ENCODE measurements at places on chromosomes 3 and 15. TPM values are rescaled to one million over a fixed set of nuclear protein-coding genes. Genes with fewer than 3 reads are reported as not detected.

DNA sequence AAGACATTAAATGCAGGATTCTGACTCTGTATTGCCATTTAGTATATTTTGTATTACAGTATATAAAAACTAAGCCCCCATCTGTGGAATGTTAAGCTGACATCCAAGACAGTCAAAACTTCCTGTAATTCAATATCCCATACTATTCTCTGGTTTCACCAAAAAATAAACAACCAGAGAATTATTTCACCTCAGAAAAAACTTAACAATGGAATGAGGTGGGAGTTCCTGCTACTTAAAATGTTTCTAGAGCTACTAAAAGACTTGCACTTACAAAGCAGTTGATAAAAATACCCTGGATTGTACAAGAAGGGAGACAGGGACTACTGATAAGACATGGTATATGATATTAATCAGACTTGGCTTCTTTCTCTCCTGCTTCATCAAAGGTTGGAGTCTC is 8.3 kb downstream of the ARL13B start:
- DNase-seq = no peak

- no peak for DNase-seq
Observed at GRCh38 chr15:67361100-67361499, 106.5 kb downstream of the IQCH start.

GRCh38 chr3:32018757-32019564 is 37.4 kb downstream of the ZNF860 start:
- no peak for DNase-seq

DNA sequence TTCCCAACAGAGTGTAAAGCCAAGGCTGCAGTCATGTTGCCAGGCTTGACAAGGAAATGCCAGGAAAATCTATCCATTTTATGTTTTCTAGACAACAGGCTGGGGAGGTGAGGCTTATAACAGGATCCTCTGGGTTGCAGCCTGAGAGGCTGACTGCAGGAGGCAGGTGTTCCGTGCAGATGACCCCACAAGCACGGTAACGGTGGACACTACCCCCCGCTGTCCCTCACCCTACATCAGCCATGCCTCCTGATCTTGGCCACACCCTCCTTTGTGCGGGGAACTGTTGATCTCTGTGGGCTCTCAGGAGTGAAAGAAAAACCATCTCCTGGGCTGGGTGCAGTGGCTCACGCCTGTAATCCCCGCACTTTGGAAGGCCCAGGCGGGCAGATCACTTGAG is 68.0 kb upstream of the ADPGK start:
- DNase-seq = no peak

DNA sequence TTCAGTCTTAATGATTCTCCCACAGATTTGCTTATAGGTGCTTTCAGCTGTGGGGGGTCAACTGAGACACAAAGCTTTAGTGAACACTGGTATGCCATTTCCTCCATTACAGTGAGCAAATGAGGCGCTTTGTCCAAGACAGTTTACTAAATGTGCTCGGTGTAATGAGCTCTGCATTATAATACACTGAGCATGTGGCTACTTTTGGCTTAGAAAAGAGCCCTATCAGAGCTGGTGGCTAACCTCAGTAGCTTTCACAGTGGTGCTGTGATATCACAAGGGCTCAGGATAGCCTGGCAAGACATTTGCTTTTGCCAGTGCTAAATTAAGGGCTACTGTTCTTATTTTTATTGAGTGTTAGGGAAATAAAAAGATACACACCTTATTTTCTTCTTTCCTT is 749.7 kb upstream of the ARPP21 start:
- DNase-seq = no peak

DNA sequence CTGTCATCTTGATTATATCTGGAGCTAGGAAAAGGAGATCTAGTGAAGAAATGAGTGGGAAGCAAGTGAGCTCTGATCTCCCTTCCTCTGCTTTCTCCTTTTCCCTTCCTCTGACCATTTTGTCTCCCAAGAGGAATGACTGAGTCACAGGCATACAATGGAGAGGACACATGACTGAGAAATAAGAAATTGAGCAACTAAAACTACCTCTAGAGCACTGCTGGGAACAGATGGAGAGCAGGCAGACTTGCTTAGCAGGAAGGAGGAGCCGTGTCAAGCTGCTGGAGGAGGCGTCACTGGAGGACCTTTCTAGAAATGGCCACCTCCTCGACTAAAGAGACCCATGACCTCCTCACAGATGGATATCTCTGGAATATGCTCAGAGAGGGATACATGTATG is 66.9 kb upstream of the MYO5C start:
- DNase-seq = no peak

- no peak for DNase-seq
Observed at GRCh38 chr15:37339437-37339836, 239.1 kb upstream of the MEIS2 start.

- no peak for DNase-seq
Observed at GRCh38 chr15:42611532-42611931, 36.1 kb downstream of the STARD9 start.

The CKMT1B gene
- 3.0 TPM for total RNA-seq

The FAM81A gene
- 0.72 TPM for total RNA-seq

The DNAH12 gene
- total RNA-seq = 0.19 TPM

The ARL8B gene
- 50.9 TPM for total RNA-seq

The IL1RAP gene
- total RNA-seq = 11.3 TPM

The REC114 gene
- total RNA-seq = not detected

The UROC1 gene
- total RNA-seq = not detected
